ENCODE measurements at places on chromosomes 2 and 18.

DNA sequence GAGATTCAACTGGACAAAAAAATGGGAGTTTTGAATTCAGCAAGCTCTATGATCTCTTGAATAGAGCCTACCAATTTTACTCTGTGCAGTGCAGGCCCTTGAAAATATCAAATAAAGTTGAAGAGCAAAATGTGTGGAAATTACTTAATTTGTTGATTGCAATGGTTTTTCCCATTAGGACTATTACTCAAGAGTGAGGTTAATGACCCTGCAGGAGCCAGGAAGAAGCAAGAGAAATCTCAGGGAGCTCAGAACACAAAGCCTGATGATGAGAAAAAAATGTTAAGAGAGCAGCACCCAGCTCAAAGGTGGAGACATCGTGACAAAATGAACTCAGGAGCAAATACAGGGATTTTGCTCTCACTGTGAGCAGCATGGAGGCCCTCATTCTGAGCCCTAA is 337.6 kb upstream of the TRIB2 start:
- DNase-seq: no peak

- no peak for DNase-seq
Observed at GRCh38 chr18:23317975-23318675, 135.0 kb upstream of the RIOK3 start.

DNA sequence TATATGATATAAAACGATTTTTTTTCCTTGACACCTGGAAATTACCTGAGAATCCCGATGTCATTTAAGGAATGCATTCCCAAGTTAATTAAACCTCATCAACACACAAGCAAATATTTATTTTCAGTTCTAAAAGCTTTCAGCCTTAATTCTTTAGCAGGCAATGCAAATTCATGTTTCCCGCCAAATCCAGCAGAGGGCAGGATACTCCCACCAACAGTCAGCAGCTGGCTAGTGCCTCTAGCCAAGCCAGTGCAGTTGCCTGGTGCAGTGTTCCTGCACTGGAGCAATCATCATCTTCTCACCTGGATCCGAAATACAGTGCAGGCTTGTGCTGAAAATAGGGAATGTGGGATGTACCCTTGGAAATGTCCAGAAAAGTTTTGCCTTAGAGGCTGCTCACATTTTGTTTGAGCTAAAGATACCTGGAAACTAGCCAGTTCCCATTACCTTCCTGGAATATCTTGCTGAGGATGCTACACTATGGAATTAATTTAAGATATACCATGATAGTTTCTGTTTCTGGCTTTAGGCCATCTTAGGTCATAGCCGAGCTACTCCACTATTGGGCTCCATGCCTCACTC is 48.4 kb upstream of the CYTIP start:
- DNase-seq: peak; percentile 60

GRCh38 chr18:38923126-38923525 is 1357.5 kb upstream of the CELF4 start:
- DNase-seq: no peak

DNA sequence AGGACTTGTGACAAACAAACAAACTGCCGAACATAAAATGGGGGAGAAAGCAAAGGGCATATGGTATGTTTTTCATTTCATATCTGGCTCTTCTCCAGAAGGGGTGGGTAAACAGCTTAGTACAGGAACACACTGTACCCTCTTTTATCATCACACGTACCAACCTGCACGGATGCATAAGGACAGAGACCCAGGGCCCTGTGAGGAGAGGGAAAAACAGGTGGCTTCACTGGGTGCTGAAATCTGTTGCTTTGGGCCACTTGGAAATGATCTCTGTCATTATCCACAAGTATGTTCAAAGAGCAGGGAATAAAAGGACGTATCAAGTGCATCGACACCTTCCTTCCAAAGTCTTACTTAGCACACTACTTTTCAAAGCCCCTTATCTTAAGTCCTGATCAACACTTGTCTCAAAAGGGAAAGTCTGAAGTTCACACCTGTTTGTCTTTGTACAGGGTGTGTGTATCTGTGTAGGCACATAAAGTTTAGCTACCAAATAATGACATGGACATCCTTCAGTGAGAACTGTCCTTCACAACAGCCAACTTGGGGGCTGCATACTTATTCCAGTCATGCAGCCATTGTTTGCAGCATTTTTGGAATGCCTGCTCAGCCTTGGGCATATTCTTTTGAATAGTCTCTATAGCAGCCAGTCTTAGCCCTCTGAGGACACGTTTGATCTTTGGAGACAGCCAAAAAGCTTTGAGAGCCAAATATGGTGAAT is 60.6 kb downstream of the IRS1 start:
- DNase-seq: no peak

Data from hippocampal formation (tissue), 2 donors.